Stimulated activated CD4-positive, alpha-beta T cell treated with anti-CD3 and anti-CD28 coated beads, Interleukin-15, amount 100 ng/mL, for 1 hour (primary cell): ENCODE measurements at places on chromosomes 2 and 18.

GRCh38 chr2:17373041-17373440 lies 145.2 kb downstream of the RAD51AP2 start:
- DNase-seq: no peak

DNA sequence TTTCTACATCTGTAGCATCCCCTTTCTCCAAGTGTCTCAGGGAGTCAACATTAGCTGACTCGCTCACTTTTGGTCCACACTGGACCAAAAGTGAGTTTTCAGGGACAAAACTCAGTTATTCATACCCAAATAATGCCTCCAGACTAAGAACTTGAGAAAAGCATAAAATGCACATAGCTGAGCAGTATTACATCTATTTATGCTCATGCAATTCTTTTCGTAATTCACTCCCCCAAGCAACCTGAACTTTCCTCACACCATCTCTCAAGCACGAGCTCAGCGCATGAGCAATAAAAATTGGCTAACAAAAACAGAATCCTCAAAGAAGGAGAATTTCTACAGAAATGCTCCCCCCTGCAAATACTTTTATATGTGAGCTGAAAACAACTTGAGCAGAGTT lies 17.0 kb downstream of the SFT2D3 start:
- no peak for DNase-seq

DNA sequence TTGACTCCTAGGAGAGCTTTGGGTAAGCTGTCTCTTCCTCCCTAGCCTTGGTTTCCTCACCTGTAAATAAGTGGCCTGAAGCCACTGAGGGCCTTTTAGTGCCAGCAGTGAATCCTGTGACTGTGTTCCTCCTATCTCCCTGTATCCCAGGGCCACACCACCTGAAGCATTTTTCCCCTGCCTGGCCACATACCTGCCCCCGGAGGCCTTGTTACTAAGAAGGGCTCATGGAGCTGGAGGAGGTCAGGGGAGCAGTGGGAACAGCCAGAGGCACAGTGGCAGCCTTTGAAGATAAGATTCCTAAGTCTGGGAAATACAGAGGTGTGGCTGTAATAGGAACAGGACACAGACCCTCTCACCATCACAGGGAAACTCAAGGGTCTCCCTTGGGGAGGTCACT lies 162.4 kb downstream of the SMAD7 start:
- DNase-seq: no peak

DNA sequence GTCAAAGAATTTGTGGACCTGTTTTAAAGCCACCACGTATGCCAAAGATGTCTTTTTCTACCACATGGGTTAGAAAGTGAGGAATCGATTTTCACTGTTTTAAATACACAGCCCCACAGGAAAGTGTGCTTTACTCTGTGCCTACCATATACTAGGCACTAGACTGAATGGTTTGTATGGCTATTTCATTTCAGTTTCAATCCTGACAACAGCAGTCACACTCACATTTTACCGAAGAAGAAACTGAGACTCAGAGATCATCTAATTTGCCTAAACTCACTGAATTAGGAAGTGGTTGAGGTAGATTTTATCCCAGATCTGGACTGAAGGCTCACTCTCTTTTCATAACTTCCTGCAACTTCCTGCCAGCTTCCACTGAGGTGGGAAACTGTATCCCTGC lies 176.4 kb downstream of the ALK start:
- no peak for DNase-seq

GRCh38 chr2:159797543-159798375 lies at the start of gene CD302:
Gene CD302 (minus strand): TSS chr2:159798208. CDS start chr2:159798198, 10 bp downstream.
- DNase-seq: no peak

GRCh38 chr2:241571821-241572620 lies 13.5 kb downstream of the BOK start:
- no peak for DNase-seq

- DNase-seq: no peak
Measured at GRCh38 chr2:161017780-161018470, 142.3 kb upstream of the TANK start.

DNA sequence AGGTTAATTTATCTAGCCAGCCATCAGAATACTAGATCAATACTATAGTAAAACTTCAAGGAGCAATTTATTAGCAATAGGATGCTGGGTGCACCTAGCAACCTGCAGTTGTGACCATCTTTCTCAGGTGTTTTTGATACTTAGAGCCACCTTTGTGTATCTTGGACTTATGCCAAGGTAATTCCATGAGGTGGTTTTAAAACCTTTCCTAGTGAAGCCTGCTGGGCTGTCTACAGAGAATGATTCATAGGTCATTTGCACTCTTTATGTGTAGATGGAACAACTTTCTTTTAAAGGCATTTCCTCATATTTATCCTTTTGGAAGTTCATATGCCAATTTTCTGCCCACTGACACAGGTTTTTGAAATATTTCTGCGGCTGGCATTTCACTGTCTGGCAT lies 1030.1 kb upstream of the POU3F3 start:
- no peak for DNase-seq

DNA sequence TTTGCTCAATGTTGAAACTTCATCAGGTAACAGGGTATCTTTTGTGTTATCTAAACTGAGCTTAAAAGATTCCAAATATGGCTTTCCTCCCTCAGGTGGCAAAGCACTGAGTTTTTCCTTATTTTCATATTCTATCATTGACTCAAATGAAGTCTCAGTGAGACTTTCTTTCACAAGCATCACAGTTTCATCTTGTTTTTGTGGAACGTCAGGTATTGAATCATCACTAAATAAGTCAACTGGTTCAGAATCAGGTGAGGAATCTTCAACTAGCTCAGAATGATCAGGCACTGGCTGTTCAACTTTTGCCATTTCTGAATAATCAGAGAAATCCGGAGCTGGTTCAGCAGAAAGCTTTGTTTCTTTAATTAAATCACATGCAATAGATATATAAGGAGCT lies 24.6 kb downstream of the RTN4 start:
- DNase-seq: no peak
